ENCODE measurements at places on chromosomes 11 and 22.

DNA sequence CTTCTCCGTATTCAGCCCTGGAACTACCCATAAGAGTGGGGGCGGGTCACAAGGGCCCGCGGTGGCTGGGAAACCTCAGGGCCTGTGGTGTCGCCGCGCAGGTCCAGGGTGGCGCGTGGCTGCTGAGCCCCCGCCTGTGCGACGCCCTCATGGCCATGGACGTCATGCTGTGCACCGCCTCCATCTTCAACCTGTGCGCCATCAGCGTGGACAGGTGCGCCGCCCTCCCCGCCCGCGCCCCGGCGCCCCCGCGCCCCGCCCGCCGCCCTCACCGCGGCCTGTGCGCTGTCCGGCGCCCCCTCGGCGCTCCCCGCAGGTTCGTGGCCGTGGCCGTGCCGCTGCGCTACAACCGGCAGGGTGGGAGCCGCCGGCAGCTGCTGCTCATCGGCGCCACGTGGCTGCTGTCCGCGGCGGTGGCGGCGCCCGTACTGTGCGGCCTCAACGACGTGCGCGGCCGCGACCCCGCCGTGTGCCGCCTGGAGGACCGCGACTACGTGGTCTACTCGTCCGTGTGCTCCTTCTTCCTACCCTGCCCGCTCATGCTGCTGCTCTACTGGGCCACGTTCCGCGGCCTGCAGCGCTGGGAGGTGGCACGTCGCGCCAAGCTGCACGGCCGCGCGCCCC lies 2.4 kb downstream of the DRD4 start:
- no peak for DNase-seq

GRCh38 chr11:34303028-34303570 lies 54.7 kb downstream of the ABTB2 start:
- no peak for DNase-seq

DNA sequence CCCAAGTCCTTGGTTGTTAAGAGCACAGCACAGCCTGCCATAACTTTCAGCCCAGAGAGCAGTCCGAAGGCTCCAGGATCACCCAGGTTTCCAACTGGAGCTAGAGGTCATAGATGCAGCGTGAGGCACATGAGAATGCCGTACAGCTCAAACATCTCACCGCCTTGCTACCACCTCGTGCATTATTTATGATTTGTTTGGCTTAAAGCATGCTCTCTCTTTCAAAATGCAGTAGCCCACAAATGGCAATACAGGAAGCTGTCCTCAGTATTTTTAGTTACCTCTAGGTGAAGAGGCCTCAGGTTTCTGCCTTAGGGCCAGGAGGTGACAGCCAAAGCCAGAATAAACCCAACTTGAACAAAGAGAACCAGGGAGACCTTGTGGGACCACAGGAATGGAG lies 14.4 kb downstream of the SCN3B start:
- no peak for DNase-seq

GRCh38 chr11:69972351-69972802 lies 105.7 kb upstream of the ANO1 start:
- DNase-seq: no peak

- DNase-seq: no peak
Measured at GRCh38 chr22:44410451-44410991, 87.5 kb downstream of the RTL6 start.

DNA sequence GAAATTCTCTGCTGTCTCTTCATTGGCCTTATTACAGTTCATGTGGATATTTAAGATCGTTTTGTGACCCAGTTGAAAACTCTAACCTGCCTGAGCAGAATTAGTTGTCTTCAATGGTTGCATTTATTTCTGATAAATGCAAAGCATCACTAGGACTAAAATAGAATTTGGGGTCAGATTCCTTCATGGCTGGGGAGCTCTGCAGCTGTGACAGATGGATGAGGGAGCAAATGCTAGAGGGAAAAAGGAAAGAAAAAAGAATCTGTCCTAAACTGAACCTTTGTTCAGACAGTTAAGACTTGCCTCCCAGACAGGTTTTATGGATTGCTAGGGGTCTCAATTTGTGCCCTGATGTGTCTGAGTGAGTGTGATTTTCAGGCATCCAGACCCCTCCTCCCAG lies 113.0 kb downstream of the SYT9 start:
- no peak for DNase-seq

DNA sequence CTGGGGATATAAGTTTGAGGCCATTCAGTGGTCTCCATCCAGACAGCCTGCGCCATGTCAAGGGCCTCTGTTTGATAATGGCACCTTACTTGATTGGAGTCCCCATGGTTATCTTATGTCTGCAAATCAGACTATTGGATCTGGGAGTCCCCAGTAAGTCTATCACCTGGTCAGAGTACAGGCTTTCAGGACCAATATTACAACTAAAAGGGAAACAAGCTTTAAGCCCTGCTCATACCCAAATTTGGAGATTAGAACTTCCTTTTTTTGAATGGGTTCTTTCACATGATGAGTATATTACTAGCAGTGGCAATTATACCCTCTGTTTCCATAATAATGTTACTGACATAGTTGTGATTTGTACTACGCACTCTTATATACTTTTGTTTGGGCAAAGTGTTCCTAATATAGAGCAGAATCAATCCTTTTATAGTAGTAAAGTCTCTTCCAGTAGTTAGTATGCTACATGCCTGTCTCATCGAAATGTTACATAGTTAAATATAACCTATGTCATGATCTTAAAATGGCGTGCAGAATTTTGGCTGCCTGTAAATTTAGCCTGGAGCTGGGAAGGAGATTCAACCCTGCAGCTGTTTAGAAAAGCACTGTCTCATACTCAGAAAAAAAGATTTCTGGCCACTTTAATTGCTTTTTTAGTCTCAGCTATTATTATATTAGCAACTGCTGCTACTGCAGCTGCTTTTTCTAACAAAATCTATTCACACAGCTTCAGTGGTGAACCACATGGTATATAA lies 4.9 kb downstream of the MS4A15 start:
- DNase-seq: no peak

DNA sequence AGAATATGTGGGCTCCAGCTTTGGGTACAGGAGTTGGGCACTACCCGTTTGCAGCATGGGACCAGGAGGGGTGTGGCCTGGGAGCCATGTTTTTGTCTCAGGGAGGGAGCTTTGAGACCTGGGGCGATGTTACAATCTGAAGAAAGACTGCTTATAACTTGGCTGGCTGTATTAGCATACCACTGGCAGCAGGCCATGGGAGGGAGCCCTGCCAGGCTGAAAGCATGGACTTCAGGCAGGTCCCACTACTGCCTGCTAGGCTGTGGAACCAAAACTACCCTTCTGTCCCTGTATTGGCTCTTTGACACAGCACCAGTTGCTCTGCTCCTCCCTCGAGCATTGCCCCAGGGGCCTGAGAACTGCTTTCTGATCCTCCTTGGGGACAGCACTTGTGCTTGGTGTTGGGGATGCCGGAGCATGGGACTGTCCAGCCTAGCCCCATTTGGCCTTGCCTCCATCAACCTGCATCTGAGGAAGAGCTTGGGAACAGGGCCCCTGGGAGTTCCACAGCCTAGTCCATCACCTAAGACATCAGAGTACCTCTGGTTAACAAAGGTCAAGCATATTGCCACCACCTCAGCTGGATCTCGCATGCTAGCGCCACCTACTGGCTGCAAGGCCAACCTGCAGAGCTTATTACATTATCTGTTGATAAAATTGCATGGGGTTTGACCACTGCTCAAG lies 217.4 kb downstream of the SBF2 start:
- peak; percentile 85 for DNase-seq

DNA sequence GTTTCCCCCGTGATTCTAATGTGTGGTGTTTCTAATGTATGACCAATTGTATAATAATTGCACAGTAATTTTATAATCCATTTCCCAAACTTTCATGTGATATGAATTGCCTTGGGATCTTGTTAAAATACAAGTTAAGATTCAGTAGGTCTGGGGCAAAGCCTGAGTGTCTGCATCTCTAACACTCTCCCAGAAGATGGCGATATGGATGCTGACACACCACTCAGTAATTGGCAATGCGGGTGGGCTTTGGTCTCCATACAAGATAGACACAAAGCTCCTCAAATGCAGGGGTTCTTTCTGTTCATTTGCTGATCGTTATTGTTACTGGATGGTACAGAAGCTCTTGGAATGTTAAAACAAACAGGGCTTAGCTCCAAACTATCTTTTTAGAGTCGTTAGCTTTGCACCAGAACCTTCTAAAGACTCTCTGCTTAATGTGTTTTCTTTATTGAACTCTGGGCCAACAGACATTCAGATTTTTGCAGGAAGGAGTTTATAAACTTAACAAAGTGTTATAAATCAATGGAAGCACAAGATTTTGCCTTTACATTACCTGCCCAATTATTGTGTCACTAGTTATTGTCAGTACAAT lies 45.4 kb upstream of the ANO3 start:
- DNase-seq: peak; percentile 18

GRCh38 chr11:122112470-122113365 lies 3.3 kb downstream of the BLID start:
- no peak for DNase-seq

DNA sequence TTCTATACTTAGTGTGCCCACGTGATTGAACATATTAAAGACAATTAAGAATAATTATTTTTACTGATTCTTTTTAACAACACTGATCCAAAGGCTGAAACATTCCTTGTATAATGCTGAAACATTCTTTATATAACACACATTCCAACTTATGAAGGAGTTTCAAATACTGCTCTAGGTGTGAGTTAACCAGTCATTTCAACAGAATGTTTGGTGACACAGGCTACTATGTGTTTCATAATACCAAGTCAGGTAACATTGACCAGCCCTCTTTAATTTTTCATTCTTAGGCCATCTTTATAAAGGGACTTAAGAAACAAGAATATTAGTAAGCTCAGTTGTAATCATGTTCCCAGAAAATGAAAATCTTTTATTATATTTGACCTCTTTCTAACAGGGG lies 136.6 kb downstream of the ELP4 start:
- no peak for DNase-seq

GRCh38 chr11:111990381-111990780 lies 34.8 kb upstream of the DLAT start:
- no peak for DNase-seq

DNA sequence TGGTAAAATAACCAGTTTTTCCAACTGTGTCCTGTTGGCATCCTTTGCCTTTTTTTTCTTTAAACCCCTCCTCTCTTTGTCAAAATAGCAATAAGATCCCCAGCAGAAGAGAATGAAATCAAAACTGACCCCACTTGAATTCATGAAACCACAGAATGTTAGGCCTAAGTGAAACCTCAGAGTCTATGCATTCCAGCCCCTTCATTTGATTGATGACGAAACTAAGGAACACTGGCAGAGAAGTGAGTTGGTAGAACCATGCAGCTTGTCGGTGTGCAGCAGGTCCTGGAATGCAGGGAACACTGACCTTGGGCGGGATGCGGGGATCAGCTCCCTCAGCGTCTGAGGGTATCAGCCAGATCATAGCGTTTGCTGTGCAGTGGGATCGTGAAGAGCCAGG lies 57.5 kb downstream of the GRK3 start:
- peak; percentile 6 for DNase-seq

All from fibroblast of gingiva (primary cell).